Osteoblast (primary cell): ENCODE measurements at places on chromosomes 12 and 14.
A peak's percentile ranks its signal among the peaks of the same experiment; 100 is the strongest.

- H3K36me3 ChIP-seq: peaks cover 5% of the 10 kb centered on the region
- no peaks in the 10 kb centered on the region for H3K27me3 ChIP-seq
- H3K4me3 ChIP-seq: no peak overlapping the region
- peak; percentile 47 for DNase-seq
- no peak overlapping the region for H3K27ac ChIP-seq
Observed at GRCh38 chr14:105426416-105427130, 6.9 kb downstream of the MTA1 start.

- peaks cover 11% of the 10 kb centered on the region for H3K36me3 ChIP-seq
- no peak for DNase-seq
- H3K4me3 ChIP-seq: no peak overlapping the region
- no peaks in the 10 kb centered on the region for H3K27me3 ChIP-seq
- H3K27ac ChIP-seq: no peak overlapping the region
Observed at GRCh38 chr12:56124133-56124532, 3.9 kb upstream of the ESYT1 start.

DNA sequence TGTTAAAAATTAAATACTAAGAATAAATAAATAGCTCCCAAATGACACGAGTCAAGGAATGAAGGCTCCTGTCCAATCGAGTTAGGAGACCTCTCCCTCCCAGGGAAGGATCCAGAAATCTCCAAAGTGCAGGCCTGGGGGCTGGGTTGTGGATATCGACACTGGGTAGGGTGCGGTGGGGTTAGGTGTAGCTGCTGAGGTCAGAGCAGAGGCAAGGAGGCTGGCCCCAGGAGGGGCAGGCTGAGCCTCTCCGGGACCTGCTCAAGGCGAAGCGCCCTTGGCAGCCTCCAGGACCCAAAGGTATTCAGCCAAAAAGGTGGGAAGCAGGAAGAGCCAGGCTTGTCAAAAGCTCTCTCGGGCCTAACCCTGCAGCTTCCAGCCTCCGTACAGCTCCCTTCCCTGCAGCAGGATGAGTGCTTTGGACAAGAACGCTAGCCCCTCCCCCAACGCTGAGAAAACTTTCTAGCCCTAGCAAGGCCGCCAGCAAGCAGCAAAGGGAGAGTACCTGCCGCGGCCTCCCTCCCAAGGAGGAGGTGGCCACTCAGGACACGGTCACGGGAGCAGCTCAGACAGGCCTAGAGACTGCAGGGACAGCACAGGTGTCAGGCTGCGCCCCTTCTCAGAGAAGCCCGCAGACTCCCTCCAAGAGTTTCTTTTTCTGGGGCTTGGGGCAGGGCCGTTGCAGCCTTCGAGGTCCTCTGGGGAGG, 3.7 kb upstream of the PNMA1 start:
- no peak overlapping the region for H3K27ac ChIP-seq
- DNase-seq: peak; percentile 69
- H3K27me3 ChIP-seq: no peaks in the 10 kb centered on the region
- peaks cover 70% of the 10 kb centered on the region for H3K36me3 ChIP-seq

DNA sequence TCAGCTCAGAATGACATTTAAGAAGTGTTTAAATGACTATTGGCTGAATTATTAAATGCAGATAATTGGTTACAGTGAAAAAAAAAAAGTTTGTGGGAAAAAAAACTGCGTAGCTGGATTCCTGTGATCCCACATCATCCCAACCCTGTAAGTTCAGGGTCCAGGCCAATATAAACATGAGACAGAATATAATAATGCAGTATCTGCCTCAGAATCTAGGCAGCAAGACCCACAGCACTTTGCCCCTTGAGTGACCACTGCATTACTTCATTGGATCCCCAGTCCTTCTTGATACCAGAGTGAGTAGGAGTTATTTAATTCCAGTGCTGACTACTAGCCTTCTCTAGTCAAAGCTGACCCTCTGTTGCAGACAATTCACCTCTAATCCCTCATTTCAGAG, 272.6 kb downstream of the CCER1 start:
- H3K27me3 ChIP-seq: no peaks in the 10 kb centered on the region
- H3K36me3 ChIP-seq: no peaks in the 10 kb centered on the region
- no peak overlapping the region for H3K4me3 ChIP-seq
- peak overlapping the region; percentile 70 for H3K27ac ChIP-seq
- peaks cover 15% of the 10 kb centered on the region for H3K4me1 ChIP-seq

DNA sequence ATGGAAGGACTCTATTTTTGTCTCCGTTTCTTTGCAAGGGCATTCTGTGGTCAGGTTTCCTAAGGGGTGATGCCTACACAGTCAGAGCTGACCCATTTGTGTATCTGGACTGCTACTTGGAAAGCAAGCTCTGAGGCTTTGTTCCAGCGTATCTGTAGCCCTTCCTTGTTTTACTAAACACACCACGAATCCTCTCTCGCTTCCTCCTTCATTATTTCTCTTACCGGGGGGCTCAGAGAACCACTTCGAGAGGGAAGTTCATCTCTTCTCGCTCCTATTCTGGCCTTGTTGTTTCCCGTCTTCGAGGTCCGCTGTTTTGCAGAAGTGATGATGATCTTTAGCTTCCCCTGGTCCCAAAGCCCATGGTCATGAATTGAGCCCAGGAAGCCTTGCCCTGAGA, 164.7 kb downstream of the SSPN start:
- H3K36me3 ChIP-seq: no peaks in the 10 kb centered on the region
- no peak overlapping the region for H3K27ac ChIP-seq
- peaks cover 4% of the 10 kb centered on the region for H3K4me1 ChIP-seq
- no peak for DNase-seq
- H3K27me3 ChIP-seq: no peaks in the 10 kb centered on the region

GRCh38 chr14:101843665-101844064, 82.2 kb downstream of the PPP2R5C start:
- H3K36me3 ChIP-seq: no peaks in the 10 kb centered on the region
- H3K4me3 ChIP-seq: no peak overlapping the region
- no peak overlapping the region for H3K27ac ChIP-seq

- no peaks in the 10 kb centered on the region for H3K36me3 ChIP-seq
- H3K27me3 ChIP-seq: no peaks in the 10 kb centered on the region
- no peak overlapping the region for H3K4me3 ChIP-seq
- peak; percentile 45 for DNase-seq
- no peaks in the 10 kb centered on the region for H3K4me1 ChIP-seq
- no peak overlapping the region for H3K27ac ChIP-seq
Observed at GRCh38 chr12:9256758-9257405, 48.7 kb upstream of the PZP start.

DNA sequence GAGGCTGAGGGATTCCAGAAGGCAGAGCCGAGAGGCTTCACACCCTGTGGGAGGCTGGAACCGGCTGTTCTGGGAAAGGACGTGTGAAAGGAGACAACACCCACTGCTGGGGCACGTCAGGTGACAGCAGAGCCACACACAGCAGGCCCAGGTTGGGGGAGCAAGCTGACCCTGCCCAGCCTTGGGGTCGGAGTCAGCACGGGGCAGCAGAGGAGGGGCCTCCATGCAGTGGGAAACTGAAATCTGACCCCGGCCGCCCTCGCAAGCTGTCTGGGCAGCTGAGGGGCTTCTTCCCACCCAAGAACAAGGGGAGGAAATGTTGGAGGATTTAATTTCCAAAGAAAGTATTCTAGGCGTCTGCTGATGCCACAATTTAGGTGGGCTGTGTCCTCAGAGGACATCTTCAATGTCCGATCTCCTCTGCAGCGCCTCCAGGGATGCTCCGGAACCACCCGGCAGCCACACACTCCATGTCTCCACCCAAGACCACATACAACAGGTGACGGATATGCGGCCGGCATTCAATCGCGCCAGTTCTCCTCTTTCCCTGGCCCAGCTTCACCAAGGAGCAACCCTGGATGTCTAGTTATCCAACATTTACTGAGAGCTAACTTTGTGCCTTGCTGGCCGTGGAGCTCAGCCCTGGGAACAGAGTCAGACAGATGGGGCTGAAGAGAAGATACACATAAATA, 30.7 kb downstream of the SNRNP35 start:
- DNase-seq: peak; percentile 62
- no peak overlapping the region for H3K4me3 ChIP-seq
- no peaks in the 10 kb centered on the region for H3K27me3 ChIP-seq
- H3K36me3 ChIP-seq: peaks cover 9% of the 10 kb centered on the region
- H3K4me1 ChIP-seq: no peaks in the 10 kb centered on the region
- H3K27ac ChIP-seq: no peak overlapping the region

DNA sequence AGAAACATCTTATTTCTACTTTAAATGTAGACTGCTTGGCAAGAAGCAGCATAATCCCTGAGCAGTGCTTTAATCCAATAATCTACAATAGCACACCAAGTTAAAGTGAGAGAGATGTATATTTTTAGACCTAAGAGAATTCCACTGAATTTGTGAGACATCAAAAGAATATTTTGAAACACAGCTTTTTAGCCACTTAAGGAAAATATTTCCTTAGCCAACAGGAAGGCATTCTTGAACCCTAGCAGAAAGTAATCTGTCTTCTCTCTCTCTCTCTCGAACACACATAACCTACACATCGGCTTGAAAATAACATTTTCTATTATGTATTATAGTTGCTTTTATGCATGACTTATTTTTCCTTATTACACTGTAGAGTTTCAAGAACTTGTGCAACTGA, 34.0 kb downstream of the KITLG start:
- no peak overlapping the region for H3K4me3 ChIP-seq
- no peak for DNase-seq
- peaks cover 10% of the 10 kb centered on the region for H3K4me1 ChIP-seq
- peaks cover 30% of the 10 kb centered on the region for H3K36me3 ChIP-seq
- no peaks in the 10 kb centered on the region for H3K27me3 ChIP-seq
- H3K27ac ChIP-seq: no peak overlapping the region

- H3K27ac ChIP-seq: no peak overlapping the region
- no peak overlapping the region for H3K4me3 ChIP-seq
- no peak for DNase-seq
Observed at GRCh38 chr12:94812345-94812744, 162.0 kb upstream of the TMCC3 start.

DNA sequence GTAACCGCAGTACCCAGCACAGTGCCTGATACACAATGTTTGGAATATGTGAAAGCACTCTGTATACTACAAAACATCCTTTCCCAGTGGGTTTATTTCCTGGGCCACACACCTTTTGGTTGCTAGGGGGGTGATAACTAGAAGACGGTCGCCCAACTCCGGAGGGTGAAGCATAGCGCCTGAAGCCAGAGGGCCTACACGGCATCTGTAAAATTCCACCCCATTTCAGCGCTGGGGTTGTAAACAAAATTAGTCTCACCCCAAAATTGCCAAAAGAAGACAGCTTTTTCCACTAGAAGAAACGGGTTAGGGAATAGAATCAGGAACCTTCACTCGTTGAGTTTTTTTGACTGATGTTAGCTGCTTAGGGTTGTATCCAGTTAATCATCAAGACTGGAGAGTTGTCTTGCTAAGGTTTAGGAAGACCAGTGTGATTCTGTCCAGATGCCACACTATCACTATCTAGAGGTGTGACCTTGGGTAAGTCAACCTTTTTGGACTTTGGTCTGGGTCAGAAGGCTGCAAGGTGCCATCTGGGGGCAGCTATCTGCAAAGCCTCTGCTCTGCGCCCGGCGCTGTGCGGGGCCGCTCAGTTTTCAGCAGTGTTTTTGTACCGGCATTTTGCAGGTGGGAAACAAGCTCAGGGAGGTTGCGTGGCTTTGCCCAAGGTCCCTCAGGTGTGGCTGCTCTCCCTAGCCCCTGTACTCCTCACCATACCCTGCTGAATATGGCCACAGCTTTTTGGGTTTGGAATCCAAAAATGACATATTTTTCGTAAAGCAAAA, 1.3 kb downstream of the ZNF839 start:
- H3K4me3 ChIP-seq: peak overlapping the region; percentile 72
- peaks cover 9% of the 10 kb centered on the region for H3K36me3 ChIP-seq
- H3K4me1 ChIP-seq: peaks cover 37% of the 10 kb centered on the region
- H3K27me3 ChIP-seq: no peaks in the 10 kb centered on the region
- peak overlapping the region; percentile 77 for H3K27ac ChIP-seq
- DNase-seq: no peak

GRCh38 chr14:36420149-36420687, 99.8 kb upstream of the MBIP start:
- DNase-seq: no peak
- H3K4me3 ChIP-seq: no peak overlapping the region
- H3K4me1 ChIP-seq: no peaks in the 10 kb centered on the region

DNA sequence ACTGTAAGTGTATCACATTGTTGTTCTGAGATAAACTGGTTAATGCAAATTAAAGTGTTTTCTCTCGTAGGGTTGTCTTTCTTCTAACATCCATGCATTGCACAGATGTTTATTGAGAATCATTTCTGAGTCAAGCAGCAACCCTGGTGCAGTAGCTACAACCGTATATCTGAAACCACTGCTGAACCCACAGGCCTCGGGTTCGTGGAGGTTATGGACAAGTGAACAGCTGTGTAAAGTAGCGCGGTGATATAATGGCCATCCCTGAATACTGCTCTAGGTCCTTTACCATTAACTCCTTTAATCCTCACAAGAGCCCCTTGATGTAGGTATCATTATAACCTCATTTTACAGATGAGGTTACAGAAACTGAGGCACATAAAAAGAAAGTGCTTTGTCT, 486.1 kb upstream of the TMEM132C start:
- H3K27ac ChIP-seq: no peak overlapping the region
- H3K36me3 ChIP-seq: no peaks in the 10 kb centered on the region
- no peak for DNase-seq
- no peaks in the 10 kb centered on the region for H3K27me3 ChIP-seq

GRCh38 chr12:85775091-85775490, 61.1 kb downstream of the RASSF9 start:
- no peak overlapping the region for H3K27ac ChIP-seq
- H3K27me3 ChIP-seq: no peaks in the 10 kb centered on the region
- no peaks in the 10 kb centered on the region for H3K36me3 ChIP-seq
- DNase-seq: no peak
- H3K4me3 ChIP-seq: no peak overlapping the region
- no peaks in the 10 kb centered on the region for H3K4me1 ChIP-seq

DNA sequence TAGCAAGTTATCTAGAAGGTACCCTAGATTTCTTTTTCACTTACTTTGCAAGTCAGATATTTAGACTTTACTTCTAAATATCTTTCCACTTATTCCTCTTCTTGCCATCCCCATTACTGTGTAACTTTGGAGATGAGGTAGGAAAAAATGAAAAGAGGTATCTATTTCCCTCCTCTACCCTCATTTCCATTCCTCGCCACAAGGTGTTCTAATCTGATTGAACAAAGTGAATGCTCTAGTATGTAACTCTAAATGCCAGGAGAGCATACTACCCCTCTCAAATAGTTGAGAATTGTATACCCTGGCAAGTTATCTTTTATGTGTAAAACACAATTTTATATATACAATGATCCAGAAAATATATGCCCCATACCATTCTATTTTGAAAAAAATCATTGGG, 1.7 kb upstream of the LDHB start:
- H3K4me1 ChIP-seq: peaks cover 12% of the 10 kb centered on the region
- H3K27ac ChIP-seq: no peak overlapping the region
- DNase-seq: no peak
- no peak overlapping the region for H3K4me3 ChIP-seq
- peaks cover 6% of the 10 kb centered on the region for H3K27me3 ChIP-seq
- peaks cover 3% of the 10 kb centered on the region for H3K36me3 ChIP-seq

DNA sequence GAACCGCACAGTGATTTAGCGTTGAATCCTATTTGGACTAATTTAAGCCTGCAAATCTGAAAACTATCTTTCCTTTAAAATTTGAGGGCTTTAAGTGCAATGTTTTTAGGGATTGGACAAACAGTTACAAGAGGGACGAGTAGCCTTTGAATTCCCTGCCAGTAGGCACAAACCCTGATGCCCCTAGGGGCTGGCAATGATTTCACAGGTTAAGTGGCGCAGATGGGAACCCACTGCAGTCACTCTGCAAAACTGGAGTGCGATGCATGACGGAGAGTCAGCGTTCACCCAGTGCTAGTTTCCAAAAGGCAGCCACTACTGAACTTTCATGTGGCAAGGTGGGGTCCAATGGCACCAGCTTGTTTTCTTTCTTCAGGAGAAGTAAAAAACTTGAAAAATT, 99.4 kb upstream of the FRMD6 start:
- no peaks in the 10 kb centered on the region for H3K27me3 ChIP-seq
- no peaks in the 10 kb centered on the region for H3K36me3 ChIP-seq
- peaks cover 39% of the 10 kb centered on the region for H3K4me1 ChIP-seq
- peak overlapping the region; percentile 96 for H3K27ac ChIP-seq
- no peak overlapping the region for H3K4me3 ChIP-seq
